ENCODE measurements at places on chromosomes 3 and 15. TPM values are rescaled to one million over a fixed set of nuclear protein-coding genes. Genes with fewer than 3 reads are reported as not detected.

LRTM1 gene
- not detected for total RNA-seq

DISP2 gene
- total RNA-seq = 0.02 TPM

CCPG1 gene
- 9.0 TPM for total RNA-seq

ROBO1 gene
- total RNA-seq = 0.05 TPM

SLC12A1 gene
- total RNA-seq = not detected

DNA sequence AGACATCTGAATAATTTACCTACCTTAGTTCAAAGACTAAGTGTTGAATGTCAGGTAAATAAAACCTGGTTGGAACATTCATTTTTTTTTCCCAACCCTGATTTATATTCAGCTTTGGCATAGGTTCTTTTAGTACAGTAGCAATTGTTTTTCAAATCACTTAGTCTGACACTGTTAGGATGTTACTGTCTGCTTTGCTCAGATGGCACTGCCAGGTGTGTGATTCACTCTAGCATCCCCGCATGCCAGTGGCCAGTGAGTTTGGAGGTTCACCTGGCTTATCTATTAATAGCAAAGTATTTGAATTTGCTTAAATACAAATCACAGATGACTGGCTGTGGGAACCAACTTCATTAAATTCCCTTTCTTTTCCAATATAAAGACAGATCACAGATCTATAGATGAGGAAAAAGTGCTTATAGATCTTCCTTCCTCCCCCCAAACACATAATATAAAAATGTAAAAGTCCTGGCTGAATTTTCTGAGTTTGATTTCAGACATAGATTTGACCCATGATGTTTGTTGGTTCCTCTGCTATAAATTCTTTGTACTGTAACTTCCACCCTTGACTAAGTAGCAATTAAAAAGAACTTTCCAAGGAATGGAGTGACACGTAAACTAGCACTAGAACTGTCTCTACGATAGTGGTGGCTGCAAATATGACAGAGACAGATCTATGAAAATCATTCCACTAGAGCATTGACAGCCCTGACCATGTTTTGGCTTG is 3.9 kb downstream of the THBS1 start:
- H3K27ac ChIP-seq = no peak overlapping the region
- H3K4me1 ChIP-seq = peaks cover 23% of the 10 kb centered on the region
- H3K4me3 ChIP-seq = no peak overlapping the region
- no peak for DNase-seq
- no peaks in the 10 kb centered on the region for H3K36me3 ChIP-seq

- H3K4me1 ChIP-seq = no peaks in the 10 kb centered on the region
- peaks cover 10% of the 10 kb centered on the region for H3K27me3 ChIP-seq
Measured at GRCh38 chr3:160851629-160852210, 95.7 kb downstream of the PPM1L start.

GRCh38 chr3:65288776-65289175 is 601.0 kb upstream of the ADAMTS9 start:
- H3K27me3 ChIP-seq = no peaks in the 10 kb centered on the region
- H3K4me3 ChIP-seq = no peak overlapping the region
- DNase-seq = no peak
- no peak overlapping the region for H3K27ac ChIP-seq
- no peaks in the 10 kb centered on the region for H3K36me3 ChIP-seq

DNA sequence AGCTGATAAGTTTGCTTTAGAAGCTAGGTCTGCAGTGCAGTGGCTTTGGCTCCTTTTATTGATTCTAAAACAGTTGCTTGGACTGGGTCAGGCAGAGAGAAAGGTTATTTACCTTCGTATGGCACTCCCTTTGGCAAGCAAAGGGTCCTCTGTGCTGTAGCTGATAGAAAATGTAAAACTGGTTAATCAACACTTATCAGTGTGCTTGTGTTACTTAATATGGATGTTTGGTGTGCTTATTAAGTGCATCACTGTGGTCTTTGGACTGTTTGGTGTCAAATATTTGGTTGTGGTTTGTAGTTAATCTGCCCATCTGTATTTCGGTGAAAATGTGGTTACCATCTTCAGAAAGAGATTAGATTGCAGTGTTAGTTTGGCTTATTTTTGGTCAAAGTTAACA is 16.0 kb downstream of the UBE2E2 start:
- no peak for DNase-seq
- H3K4me3 ChIP-seq = no peak overlapping the region

DNA sequence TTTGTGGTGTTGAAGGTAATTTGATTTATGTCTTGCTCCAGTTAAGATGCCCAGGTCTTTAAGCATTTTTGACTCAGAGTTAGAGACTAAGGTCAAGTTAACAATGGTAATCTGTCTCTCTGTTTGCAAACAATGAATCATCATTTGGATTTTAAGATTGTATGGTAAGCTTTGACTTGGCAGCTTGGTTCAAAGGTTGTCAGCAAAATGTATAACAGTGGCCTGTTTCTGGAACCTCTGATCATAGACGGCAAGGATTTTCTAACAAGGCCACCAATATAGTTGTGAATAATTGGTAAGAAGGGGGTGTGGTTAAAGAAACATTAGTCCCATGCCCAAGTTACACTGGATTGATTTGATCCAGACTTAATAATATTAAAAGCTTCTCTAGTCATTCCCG is 775.2 kb upstream of the GOLIM4 start:
- DNase-seq = no peak
- H3K27ac ChIP-seq = no peak overlapping the region
- no peaks in the 10 kb centered on the region for H3K36me3 ChIP-seq

DNA sequence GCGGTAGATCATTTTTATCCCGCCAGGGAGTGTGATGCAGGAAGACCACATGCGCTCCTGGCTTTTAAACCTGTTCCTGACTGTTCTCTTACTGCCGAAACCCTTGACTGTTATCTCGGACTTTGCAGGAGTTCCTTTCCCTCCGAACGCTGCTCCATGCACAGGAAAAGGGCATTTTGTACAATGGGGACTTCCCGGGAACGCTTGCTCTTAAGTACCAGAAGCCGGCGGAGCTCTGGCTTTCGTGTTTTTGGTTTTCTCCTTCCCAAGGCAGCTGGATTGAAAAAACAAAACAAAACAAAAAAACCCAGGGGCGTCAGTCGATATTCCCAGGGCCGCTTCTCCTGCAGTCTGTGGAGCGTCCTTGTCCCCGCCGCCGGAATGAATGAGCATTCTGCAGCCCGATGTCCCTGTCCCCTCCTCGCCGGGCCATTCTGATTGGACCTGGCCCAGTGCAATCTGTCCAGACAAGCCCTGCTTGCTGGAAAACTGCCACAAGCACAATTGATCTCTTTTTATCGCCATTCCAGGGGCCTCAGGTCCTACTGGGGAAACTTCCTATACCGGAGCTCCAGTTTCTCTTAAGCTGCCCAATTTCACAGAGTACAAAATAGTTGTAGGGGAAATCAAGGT is 44.8 kb downstream of the SLC6A1 start:
- no peak overlapping the region for H3K4me3 ChIP-seq
- H3K36me3 ChIP-seq = no peaks in the 10 kb centered on the region
- DNase-seq = no peak
- H3K27me3 ChIP-seq = peaks cover 47% of the 10 kb centered on the region
- H3K4me1 ChIP-seq = no peaks in the 10 kb centered on the region
- H3K27ac ChIP-seq = no peak overlapping the region

DNA sequence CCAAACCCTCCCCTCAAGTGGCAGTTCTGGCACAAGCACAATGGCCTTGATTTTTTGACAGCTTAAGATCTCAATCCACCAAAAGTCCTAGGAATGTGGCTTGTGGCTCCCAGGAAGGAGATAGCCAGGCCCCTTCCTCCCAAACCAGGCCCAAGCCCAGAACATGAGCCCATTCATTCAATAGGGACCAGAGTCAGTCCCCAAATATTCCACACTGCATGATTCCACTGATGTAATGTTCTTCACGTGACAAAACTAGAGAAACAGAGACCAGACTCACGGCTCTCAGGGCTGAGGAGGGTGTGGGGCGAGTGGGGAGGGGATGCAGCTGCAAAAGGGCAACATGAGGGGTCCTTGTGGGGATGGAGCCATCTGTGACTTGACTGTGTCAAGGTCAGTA is 25.5 kb downstream of the ABTB1 start:
- H3K27me3 ChIP-seq = no peaks in the 10 kb centered on the region
- peaks cover 3% of the 10 kb centered on the region for H3K4me1 ChIP-seq
- no peak overlapping the region for H3K27ac ChIP-seq
- no peaks in the 10 kb centered on the region for H3K36me3 ChIP-seq
